Activated CD4-positive, alpha-beta T cell treated with anti-CD3 and anti-CD28 coated beads, Interleukin-2, amount 50 U/mL, for 16 hours (primary cell): ENCODE measurements at places on chromosomes 12 and 14.

DNA sequence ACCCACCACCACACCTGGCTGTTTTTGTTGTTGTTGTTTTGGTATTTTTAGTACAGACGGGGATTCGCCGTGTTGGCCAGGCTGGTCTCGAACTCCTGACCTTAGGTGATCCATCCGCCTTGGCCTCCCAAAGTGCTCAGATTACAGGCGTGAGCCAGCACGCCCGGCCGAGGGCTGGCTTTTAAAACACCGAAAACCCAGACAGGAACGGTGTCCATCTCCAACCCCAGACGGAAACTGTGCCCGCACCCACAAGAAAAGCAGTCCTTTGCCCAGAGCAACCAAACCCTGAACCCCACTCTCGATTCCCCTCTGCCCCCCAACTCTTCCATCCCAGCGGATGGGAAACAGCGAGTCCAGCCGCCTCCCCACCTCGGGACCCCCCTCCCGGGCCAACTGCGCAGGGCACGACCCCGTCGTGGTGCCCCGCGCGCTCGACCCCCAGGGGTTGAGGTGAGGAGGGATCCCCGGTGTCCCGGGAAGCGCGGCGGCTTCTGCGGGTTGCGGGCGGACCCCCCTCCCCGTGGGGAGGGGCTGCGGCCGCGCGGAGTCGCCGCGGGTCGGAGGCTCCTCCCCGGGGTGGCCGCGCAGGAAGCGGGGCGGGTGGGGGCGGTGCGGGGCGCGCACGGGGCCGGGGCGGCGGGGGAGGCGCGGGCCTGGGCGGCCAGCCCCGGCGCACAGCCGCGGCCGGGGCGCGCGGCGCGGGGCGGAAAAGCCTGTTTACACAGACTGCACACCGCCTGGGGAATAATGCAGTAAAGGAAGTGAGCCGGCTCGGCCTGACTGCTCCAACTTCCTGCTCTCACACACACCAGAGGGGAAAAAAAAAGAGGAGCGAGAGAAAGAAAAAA, at the start of gene ELK3:
Gene ELK3, plus strand, starts transcription at position 651 of the 851 bp plus-strand sequence.
- peak; percentile 68 for DNase-seq

DNA sequence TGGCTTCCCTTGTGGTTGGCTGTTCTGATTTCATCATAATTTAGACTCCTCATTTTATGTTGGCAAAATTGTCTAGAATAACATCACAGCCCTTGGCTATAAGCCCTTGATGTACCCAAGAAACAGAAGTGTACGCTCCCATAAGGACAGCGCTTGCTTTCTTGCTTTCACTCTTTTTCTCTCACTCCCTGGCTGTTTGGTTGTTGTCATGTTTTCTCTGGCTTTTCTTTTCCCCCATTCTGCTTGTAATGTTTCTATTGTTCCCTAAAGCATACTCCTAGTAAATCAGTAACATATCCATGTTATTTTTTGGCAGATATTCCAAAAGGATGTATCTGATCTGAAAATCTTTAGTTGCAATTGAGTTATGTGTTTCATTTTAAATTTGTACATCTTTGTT, 530.5 kb downstream of the NOVA1 start:
- no peak for DNase-seq

DNA sequence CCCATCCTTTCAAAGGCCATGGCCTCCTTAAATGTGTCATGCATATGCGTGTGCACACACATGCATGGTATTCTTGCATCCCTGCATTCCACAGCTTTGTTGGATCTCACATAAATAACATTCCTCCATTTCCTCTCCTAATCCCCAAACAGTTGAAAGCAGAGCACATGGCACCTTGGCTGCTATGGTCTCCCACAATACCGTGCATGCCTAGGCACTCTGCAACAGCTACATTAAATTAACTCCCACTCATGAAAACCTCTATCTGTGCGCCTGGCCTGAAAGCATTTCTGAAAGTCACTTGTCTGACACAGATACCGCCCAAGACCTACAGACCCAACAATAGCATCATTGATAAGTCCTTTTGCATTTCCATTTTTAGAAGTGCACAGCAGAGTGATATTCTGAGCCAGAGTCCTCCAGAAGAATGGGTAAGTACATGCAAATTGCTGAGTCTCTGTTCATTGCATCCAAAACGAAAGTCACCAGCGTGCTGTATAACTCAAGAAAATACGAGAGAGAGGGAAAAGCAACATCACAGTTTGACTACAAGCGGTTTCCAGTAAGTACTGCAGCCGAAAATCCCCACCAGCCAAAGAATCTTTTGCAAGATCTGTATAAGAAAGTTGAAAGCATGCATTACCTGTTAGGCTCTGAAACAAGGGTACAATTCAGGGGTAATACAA, 436 bp downstream of the ASB2 start:
- peak; percentile 87 for DNase-seq

GRCh38 chr12:264269-264668, 1.6 kb upstream of the SLC6A13 start:
- no peak for DNase-seq

DNA sequence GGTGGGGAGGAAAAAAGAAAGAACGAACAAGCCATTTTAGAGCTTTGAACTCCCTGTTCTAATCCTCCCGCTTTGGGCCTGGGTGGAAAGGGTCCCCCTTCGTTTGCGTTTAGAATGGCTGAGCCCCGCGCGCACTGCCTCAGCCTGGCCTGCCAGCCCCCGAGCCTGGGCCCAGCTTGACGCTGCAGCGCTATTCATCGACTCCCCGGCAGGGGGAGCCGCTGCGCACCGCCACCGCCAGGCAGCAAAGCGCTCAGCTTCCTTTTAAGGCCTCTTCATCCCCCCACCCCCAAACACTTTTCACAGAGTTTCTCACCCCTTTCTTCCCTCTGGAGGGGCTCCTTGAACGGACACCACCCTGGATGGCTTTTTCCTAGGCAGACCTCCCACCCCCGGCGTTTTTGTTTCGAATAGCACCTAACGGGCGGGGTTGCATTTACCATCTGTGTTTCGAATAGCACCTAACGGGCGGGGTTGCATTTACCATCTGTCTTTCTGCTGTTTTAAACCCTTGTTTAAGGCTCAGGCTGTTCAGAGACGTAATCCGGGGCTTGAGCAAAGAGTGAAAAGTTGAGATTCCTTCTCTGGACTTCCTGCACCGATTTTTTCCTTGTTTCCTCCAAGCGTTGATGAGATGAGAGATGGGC, 56.4 kb upstream of the PIWIL1 start:
- DNase-seq, result peak; percentile 24

- DNase-seq, result no peak
Observed at GRCh38 chr14:81655423-81656314, 122.0 kb upstream of the SEL1L start.

- DNase-seq, result no peak
Observed at GRCh38 chr12:131894981-131895639, 688 bp downstream of the ULK1 start.

DNA sequence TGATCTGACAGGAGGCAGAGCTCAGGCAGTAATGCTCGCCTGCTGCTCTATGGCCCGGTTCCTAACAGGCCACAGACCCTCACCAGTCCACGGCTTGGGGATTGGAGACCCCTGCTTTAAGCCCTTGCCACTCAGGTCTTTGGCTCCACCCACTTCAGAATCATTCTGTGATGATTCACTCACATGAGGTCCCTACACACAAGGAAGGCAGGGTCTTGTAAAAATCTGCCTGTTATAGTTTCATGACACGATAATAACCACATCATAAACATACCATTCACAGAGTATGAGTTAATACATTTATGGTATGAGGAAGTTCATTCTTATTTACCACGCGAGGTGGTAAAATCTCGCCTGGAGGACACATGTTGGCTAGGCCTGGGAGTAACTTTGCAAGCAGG, 29.0 kb upstream of the MAX start:
- DNase-seq, result no peak

GRCh38 chr14:105531894-105532623, 5.7 kb downstream of the TMEM121 start:
- no peak for DNase-seq

DNA sequence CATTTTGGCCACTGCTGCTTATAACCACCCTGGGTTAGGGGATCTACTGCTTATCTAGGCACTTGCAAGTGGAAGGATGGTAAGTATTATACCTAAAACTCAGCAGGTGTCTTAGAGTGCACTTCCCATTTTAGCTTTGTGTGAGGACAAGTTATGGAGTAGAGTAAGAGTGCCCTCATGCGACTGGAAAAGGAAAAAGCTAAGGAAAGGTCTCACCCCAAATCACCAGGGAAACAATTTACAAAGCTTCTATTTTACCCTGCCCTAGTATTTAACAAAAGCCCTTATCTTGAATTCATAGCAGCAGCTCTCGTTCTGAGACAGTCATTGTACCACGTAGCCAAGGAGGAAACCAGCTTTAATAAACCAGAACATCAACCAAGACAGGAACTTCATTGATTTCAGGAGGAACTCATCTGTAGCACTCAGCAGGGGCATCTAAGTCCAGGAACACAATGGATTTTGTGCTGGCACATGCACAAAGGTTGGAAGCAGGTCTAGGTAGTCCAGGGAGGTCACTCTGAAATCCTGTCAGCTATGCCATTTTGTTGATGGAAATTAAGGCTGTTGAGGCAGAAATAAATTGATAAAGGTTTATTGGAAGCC, 2.9 kb downstream of the RDH12 start:
- peak; percentile 50 for DNase-seq

DNA sequence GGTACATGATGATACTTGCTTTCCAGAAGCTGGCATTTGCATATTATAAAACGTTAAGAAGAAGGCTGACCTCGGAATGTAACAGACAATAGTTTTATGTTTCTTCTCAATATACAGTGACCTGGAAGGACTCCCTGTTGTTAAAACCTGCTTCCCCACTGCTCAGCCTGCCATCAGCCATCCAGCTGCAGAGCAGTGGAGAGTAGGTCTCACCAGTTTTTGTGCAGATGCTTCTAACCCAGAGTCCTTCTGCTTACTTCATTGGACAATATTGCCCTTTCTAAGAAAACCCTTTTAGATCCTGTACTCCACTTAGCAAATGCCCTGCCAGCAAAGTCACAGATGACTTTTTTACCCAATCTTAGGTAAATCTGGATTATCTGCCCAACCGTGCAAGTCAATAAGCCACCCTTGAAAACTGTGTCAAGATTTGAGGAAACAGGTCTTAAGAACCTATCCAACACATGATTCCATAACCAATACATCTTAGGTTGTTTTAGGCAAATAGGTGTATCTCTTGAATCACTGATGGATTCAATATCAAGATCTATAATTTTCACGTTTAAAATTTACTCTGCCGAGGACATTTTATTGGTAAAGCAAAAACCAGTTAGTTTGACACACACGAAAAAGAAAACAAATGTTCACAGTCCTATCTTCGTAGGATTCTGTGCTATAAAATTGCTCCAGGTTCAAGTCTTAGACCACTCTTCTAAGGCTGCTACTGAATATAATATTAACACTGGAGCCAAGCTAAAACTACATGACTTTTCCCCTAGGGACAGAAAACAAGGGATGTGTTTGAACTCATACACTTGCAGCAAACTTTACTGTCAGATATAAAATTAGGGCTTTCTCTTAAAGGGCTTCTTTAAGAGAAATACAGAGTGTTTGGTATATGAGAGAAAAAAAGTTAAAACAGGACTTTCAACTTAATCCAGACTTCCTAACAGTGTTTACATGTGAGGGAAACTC, 5.7 kb downstream of the PHLDA1 start:
- DNase-seq, result no peak

- DNase-seq, result no peak
Observed at GRCh38 chr12:124752437-124753227, 111.0 kb downstream of the SCARB1 start.

DNA sequence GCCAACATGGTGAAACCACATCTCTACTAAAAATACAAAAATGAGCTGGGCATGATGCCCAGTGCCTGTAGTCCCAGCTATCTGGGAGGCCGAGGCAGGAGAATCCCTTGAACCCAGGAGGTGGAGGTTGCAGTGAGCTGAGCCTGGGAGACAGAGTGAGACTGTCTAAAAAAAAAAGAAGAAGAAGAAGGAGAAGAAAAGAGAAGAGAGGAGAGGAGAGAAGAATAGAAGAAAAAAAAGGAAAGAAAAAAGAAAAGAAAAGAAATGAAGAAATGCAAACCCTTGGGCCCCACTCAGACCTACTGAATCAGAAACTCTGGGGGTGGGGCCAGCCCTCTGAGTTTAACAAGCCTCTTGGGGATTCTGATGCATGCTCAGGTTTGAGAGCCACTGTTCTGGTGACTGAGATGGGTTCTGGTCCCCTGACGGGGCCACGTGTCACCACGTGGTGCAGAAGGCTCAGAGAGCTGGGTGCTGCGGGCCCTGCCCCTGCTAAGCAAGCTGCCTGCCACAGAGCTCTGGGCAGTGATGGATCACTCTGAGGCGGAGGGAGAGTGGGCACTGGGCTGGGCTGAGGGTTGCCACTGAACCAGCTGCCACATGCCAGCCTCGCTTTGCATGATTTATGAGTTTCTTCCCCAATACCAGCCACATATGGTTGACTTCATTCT, 37.5 kb downstream of the ERH start:
- no peak for DNase-seq
